ENCODE measurements at places on chromosomes 3 and 15.

DNA sequence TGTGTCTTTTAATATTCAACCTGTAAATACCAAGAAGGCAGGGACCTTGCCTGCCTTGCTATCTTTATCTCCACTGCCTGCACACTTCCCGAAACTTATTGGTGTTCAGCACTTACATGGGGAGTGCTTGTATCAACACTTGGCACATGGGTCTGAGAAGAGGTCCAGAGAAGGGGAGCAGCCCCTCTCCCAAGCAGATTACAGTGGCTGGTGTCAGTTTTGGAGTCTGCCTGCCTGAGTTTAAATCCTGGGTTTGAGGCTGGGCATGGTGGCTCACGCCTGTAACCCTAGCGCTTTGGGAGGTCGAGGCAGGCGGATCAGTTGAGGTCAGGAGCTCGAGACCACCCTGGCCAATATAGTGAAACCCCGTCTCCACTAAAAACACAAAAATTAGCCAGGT lies 20.3 kb downstream of the MESD start:
- DNase-seq: no peak

DNA sequence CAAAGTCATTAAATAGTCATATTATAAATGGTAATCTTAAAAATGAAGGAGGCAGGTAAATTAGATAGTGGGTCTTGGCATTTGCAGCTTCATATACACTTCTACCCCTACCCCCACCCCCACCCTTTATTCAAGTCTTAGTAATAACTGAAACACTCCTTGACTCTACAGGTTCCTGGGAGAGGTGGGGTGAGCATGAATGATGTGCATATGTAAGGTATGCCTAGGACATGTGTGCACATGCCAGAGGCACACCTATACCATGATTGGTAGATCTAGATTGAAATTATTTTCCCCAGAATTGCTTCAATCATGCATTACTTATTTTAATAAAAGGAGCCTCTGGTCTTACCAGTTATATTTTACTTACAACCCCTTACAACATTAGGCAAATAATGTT lies 40.1 kb upstream of the PDCD6IP start:
- no peak for DNase-seq

DNA sequence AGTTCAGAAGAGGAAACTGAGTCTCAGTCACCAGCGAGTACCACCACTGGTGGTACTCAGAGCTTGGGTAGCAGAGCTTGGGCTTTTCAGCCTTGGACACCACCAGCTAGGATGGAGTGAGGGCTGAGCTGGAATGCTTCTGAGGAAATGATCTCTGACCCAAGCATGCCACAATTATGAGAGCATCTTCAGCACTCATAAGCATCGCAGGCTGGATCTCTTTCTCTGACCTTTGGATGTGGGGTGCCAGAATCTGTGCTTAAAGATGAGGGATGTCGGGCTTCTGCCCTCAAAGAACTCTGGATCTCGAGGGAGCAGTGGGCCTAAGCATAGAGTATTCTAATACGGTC lies 36.4 kb downstream of the ZNF710 start:
- DNase-seq: no peak

- no peak for DNase-seq
Observed at GRCh38 chr3:42169579-42170120, 78.5 kb downstream of the TRAK1 start.

DNA sequence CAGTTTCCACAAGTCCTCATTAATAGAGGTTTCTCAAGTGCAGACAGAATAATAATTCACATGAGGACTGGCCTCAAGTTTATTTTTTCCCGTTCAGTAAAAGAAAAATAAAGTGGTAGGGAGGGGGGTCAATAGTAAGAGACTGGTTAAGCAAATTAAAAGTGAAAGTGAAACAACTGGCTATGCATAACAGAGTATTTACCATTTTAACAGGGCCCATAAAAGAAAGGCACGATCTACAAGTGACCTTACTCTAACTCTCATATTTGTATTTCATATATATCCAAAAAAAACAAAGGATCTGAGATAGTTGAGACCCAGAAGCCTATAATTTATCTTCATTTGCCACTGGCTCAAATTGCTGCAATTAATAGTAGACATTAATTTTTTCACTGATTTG lies 686.3 kb downstream of the NTRK3 start:
- no peak for DNase-seq

- no peak for DNase-seq
Observed at GRCh38 chr15:38714309-38715072, 149.9 kb upstream of the RASGRP1 start.

All from NCI-H2227 treated with DMSO at 0.1 percent for 48 hours (cell line).